Kidney glomerular epithelial cell (primary cell): ENCODE measurements at places on chromosomes 6 and 20.

GRCh38 chr6:69305456-69305855 is 491.4 kb downstream of the LMBRD1 start:
- no peak for DNase-seq

GRCh38 chr6:159805440-159806020 is 5.5 kb downstream of the PNLDC1 start:
- DNase-seq: no peak

GRCh38 chr6:4446982-4447381 is 311.6 kb upstream of the ECI2 start:
- DNase-seq: no peak

DNA sequence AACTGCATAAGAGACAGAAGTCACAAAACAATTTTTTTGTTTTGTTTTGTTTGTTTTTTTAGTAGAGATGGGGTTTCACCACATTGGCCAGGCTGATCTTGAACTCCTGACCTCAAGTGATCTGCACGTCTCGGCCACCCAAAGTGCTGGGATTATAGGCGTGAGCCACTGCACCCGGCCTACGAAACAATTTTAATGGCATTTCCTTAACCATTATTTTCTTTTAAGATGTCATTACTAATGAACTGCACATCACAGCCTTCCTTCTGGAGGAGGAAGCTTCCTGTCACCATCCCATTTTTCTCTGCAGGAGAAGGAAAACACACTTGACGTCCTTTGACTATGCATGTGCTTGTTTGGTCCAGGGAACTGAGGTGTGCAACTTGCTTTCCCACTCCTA is 125.3 kb upstream of the AKIRIN2 start:
- no peak for DNase-seq

DNA sequence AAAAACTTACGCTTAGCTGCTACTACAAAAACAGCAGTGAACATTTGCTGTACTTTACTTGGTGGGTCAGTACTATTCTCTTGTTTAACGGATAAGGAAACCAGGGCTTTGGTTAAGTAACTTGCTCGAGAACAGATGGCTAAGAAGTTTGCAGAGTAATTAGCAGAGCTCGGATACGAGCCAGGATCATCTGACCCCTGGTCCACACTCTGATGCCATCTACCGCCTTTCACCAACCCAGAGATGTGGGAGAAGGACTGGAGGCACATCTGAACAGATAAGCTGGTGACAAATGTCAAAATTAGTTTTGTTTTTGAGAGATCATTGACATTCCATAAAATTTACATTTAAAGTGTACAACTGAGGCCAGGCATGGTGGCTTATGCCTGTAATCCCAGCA is 18.9 kb upstream of the RPL7L1 start:
- DNase-seq: no peak

DNA sequence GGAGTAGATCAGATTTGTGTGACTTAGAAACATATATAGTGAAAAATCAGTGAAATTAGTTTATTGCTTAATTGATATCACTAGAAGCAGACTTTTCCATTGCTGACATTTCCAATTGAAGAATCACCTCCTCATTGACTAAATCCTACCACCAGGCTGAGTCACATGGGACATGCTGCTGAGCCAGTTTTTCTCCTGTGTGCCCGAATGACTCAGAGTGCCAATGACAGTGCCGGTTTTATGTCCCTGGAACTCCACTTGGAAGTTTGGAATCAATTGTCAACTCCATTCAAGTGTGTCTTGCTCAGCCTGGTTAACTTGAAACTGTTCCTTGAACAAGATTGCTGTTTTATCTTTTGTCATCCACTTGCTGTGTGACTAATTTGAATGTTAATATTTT is 316.1 kb upstream of the PRDM1 start:
- DNase-seq: no peak

DNA sequence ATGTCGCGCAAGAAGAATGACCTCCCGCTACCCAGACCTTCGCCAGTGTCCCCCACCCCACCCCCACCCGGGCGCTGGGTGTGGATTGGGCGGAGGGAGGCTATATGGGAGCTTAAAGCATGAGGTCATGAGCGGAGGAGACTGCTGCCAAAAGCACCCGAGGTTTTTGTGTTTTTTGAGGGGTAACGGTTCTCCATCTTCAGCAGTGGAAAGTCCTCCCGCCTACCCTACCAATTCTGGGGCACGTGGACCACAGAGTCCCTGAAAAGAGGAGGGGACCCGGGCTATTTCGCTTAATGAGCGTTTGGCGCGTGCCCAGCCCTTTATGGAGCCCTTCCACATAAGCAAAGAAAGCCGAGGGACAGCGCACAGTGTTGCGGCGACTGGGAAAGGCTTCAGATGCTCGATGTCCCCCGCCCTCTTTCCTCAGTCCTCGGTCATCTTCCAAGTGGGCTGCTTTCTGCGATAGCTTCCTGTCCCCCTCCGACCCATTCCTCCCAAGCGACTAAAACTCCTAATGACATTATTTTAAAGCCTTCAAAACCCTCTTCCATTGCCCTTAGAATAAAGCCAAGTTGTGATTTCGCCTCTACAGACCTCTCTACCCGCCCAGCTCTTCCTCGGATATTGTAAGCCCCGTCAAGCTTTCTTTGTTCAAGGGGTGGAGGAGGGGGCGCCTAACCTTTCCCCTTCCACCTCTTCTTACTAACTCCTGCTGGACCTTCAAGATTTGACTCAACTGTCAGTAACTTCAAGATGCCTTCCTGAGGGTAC is 2.1 kb upstream of the TRERF1 start:
- DNase-seq: no peak

- DNase-seq: no peak
These were observed 24.4 kb downstream of the ZNF133 start for GRCh38 chr20:18312723-18313122.

DNA sequence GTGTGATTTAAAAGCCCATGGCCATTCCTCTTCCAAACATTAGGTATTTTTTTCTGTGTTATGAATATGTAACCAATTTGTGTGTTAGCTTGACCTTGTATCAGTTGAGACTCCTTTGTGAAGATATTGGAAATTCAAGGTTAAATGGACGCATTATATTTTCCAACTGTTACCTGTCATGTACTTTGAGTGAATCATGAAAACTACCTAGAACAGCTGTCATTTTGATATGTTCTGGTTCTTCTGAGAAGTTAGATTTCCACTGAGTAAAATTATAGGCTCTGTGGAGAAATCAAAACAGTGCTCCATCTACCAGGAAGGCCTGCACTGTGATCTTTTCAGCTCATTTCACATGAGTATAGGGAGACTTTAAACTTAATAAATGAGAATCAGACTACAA is 470.0 kb downstream of the NKAIN2 start:
- no peak for DNase-seq

GRCh38 chr20:45320948-45321595 is 13.0 kb upstream of the MATN4 start:
- no peak for DNase-seq

GRCh38 chr6:156844089-156844488 is 66.9 kb downstream of the ARID1B start:
- no peak for DNase-seq
